ENCODE measurements at places on chromosomes 16 and 17.

DNA sequence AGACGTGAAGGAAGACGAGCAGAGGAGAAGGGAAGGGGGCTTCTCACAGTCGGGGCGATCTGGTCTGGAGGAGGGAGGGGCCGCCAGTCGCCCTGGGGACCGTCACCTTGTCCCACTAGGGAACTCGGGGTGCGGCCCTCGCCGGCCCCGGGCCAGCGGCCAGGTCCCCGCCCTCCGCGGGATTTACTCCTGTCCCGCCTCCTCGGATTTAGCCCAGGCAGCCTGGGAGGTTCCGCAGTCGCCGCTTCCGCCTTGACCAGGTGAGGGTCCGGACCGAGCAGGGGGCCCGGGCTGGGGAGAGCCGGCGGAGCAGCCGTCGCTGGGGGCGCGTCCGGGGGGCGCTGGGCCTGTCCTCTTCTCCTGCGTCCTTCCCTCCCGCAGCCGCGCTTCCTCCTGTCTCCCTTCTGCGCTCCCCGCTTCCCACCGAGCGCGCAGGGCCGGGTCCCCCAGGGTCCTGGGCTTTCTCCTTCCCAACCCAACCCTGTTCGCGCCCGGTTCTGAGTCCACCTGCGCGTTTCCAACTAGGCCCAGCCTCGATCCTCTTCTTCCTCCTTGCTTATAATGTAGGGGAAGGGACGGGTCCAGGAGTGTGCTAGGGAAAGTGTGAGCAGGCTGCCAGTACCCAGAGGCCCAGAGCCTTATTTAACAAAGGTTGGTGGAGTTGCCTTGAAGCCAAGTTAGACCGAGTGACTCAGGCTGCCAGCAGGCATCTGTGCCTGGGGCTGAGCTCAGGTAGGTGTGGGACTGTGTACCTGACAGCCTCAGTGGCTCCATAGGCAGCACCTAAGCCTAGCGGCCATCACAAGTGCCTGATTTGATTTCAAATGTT, at the start of gene TNK1:
Gene TNK1 (plus strand): TSS at position 235 of the 829 bp plus-strand sequence. CDS start 1,838 bp downstream, outside the sequence.
- DNase-seq = no peak

GRCh38 chr16:77327717-77328116, 107.1 kb downstream of the ADAMTS18 start:
- no peak for DNase-seq

DNA sequence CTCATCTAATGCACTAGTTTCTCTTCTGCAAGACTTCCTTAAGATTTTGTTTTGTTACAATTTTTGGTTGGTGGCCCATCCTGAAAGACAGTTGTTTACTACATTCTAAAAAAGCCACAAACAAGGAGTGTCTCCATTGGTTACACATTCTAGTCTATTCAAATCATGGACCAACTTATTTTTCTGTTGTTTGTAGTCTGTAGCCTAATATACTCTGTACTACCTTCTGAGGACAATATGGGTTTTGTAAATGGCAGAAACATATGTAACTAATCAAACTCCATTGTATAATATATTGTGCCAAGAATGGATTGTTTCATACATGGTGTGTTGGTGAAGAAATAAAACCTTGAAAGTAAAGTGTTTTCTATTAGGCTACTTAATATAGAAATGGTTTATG, 79.5 kb upstream of the DHX40 start:
- no peak for DNase-seq

- no peak for DNase-seq
These were observed 1.5 kb upstream of the ARL5C start for GRCh38 chr17:39167476-39167875.

GRCh38 chr16:77571115-77571862, 136.5 kb upstream of the ADAMTS18 start:
- DNase-seq = no peak

- no peak for DNase-seq
These were observed 11.3 kb downstream of the MEOX1 start for GRCh38 chr17:43650471-43650870.

DNA sequence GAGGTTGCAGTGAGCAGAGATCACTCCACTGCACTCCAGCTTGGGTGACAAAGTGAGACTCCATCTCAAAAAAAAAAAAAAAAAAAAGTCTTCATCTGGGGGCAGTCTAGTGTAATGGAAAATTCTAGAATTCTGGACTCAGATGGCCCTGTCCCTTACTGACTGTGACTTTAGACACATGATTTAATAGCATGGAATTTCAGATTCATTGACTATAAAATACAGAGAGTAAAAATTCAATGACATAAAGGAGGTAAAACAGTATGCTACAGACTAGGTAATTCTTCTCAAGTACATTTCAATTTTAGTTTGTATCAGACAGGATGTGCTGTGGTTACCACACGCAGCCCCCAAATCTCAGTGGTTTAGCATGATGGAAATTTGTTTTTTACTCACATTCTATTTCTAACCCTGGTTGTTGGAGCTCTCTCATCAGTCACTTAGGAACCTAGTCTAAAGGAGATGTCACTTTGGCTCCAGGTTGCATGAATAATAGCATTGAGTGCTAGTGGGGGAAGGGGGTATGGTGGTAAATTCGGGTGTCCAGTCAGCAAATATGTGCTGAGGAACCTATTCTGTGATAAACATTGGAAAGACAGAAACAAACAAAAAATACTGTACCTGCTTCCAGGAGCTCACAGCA, 444.0 kb downstream of the XYLT1 start:
- no peak for DNase-seq

GRCh38 chr16:84537491-84538151, 33.2 kb upstream of the MEAK7 start:
- no peak for DNase-seq

DNA sequence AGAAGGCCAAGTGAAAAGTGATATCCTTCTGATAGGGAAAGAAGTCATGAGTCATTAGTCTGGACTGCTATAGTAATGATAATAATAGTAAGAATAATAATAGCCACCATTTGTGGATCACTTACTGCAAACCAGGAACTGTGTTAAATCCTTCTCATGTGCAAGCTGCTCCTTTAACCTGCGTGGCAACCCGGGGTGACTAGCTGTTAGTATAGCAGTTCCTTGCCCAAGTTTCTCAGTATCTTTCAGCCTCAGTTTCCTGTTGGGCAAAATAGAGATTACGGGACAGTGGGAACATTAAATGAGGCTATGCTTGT, 129.5 kb downstream of the CDH13 start:
- DNase-seq = no peak

DNA sequence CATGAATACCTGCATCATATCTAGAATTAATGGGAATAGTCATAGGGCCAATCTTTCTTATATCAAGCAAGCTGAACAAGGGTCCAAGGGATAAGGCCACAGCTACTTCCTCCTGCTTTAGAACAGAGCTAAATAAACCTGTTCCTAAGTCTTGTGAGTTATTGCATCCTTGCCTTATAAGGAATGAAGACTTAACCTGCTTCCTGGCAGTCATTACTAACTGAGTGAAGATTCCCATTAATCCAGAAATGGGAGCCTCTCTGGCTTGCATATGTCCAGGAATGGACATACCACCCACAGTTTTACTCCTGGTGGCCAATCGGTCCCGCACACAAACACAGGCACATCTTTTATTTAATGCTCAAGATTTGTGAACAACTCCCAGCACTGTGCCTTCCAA, 35.9 kb upstream of the SKAP1 start:
- DNase-seq = no peak

DNA sequence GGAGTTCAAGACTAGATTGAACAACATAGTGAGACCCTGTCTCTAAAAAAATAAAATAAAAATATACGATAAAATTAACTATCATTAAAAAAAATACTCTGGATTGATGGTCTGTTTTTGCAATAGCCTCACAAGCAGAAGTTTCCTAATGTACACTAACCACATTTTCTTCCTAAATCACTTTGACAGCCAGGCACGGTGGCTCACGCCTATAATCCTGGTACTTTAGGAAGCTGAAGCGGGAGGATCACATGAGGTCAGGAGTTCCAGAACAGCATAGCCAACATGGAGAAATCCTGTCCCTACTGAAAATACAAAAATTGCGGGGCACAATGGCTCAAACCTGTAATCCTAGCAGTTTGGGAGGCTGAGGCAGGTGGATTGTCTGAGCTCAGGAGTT, 64.7 kb downstream of the HELZ start:
- DNase-seq = no peak

- DNase-seq = no peak
These were observed 4.0 kb upstream of the ZFHX3 start for GRCh38 chr16:73051961-73052360.

DNA sequence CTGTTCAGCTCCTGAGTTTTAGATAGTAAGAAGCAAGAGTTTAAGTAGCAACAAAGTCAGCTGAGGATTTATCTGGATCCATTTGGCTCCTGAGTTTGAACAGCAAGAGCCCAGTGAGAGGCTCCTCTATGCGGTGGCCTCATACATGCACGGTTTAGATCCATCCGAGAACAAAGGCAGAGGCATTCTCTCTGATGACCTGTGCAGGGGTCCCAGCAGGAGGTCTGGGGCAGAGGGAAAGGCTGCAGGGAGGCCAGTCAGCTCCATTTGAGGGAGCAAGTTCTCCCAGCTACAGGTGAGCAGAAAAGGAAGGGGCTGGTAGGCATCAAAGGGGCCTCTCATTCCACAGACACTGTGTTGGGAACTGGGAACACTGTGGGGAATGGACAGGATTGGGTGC, 16.5 kb downstream of the PITPNM3 start:
- no peak for DNase-seq

DNA sequence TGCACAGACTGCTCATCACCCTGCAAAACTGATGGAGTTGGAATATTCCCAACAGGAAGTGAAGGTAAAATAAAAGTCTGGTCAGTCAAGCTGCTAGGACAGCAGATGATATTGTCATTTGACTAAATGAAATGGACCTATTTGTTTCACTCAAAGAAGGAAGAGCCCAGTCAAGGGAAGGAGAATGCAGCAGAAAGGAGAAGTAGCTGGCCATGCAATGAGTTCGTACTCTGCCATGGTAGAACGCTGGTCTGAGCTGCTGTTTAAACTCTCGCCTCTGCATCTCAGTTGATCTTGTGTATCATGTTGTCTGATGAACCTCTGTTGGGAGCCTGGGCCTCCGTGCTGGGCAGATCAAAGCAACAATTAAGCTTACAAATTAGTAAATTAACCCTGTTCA, 15.6 kb upstream of the YPEL2 start:
- no peak for DNase-seq
